Umbilical cord (tissue), 2 donors: ENCODE measurements at places on chromosomes 2 and 18. TPM values are rescaled to one million over a fixed set of nuclear protein-coding genes. Genes with fewer than 3 reads are reported as not detected.

Gene CTLA4
- total RNA-seq = not detected

DNA sequence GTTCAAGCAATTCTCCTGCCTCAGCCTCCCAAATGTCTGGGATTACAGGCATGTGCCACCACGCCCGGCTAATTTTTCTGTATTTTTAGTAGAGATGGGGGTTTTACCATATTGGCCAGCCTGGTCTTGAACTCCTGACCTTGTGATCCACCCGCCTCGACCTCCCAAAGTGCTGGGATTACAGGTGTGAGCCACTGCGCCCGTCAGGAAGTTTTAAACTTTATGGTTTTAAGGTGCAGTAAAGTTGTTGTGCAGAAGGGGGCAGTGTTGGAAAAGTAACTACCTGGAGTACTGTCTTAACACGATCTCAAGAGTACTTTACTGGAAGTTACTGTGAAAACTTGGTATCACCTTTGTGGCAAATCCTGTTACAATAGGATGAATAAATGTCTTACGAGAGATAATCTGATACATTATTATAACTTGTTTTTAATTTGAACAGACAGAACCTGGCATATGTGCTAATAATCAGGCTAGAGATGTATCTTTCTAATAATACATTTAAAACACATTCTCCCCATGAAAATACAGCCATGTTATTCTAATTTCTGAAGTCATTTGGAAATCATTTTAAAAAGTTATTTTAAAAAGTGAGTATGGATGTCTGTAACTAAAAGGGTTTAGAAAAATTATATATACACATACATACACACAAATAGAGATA, 10.8 kb downstream of the SPDYA start:
- DNase-seq = peak; percentile 48

Gene COQ10B
- total RNA-seq = 41.7 TPM

Gene TXNDC2
- 5.1 TPM for total RNA-seq

Gene TRIM43
- not detected for total RNA-seq

DNA sequence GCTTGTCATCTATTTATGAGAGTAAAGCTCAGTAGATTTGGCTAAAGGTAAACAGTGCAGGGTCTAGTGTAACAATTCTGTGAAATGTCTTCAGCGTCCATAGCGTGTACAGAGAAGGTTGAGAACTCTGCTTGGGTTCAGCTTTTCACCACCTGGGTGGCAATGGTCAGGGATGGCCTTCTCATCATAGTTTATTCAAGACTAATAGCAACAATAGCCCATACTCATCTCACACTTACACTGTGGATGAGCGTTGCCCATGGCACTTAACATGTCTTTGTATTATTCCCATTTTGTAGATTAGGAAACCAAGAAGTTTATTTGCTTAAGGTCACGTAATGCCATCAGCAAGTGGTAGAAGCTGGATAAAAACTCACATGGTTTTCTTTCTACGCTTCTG, 106.8 kb upstream of the RND3 start:
- no peak for DNase-seq

GRCh38 chr2:96103187-96103601, 13.2 kb downstream of the ADRA2B start:
- no peak for DNase-seq

DNA sequence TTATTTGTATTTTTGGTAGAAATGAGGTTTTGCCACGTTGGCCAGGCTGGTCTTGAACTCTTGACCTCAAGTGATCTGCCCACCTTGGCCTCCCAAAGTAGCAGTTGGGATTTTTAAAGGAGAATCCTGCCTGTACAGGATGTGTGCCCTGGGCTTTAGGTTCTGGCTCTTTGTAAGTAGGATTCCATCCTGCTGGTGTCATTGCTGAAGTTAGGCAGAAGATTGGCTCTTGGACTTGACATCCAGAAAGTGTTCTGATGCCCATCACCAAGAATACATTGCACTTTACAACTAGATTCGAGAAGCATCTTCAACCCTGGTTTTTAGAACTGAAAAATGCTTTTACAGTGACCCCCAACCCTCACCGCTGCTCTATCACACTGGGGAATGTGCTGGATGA, 4.4 kb upstream of the TWIST2 start:
- DNase-seq = no peak

Gene EHD3
- 18.1 TPM for total RNA-seq

GRCh38 chr2:48043746-48044145, 137.4 kb upstream of the FBXO11 start:
- DNase-seq = no peak

Gene TLX2
- total RNA-seq = not detected

Gene SPDYA
- total RNA-seq = 1.2 TPM

Gene SPATS2L
- total RNA-seq = 120 TPM

GRCh38 chr2:174914853-174915760, 90.1 kb downstream of the CHN1 start:
- no peak for DNase-seq

GRCh38 chr2:240819858-240820606, at the start of gene KIF1A:
TSS of gene KIF1A (minus strand) at chr2:240820219. CDS start at chr2:240797752, 22,467 bp downstream.
- DNase-seq = no peak

Gene MAIP1
- total RNA-seq = 12.8 TPM

DNA sequence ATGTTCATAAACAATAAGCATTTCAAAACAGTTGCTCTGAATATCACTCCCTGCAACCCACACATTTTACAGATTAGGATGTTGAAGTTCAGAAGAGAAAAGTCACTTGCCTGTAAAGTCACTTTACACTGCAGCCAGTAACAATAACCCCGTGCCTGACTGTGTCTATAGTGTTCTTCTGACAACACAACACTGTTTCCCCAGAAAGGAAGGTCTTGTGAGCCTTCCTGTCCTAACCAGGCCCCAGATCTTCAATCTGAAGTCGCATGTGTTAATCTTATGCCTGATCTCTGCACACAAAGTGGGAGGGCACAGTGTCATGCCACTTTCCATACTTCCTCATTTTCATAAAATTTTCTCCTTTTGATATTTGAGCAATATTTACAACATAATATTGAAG, 120.2 kb downstream of the FEZ2 start:
- no peak for DNase-seq

Gene CKAP2L
- 4.1 TPM for total RNA-seq

Gene MALL
- total RNA-seq = 19.3 TPM

GRCh38 chr2:172416447-172417058, 10.8 kb upstream of the ITGA6 start:
- no peak for DNase-seq

DNA sequence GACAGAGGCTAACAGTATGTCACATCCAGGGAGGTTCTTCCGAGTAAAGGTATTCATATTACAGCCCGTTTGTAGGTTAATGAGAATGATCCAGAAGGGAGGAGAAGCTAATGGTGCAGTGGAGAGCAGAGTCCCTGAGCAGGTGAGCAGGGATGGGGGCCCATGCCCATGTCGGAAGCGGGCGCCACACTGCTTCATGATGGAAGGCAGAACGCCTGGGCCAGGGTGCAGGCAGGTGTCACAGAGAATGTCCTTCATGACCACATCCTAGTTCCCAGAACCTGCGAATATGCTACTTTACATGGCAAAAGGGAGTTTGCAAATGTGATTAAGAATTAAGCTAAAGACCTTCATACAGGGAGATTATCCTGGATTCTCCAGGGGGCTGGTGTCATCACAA, 4.0 kb downstream of the HES6 start:
- DNase-seq = no peak

Gene PROM2
- 2.4 TPM for total RNA-seq

DNA sequence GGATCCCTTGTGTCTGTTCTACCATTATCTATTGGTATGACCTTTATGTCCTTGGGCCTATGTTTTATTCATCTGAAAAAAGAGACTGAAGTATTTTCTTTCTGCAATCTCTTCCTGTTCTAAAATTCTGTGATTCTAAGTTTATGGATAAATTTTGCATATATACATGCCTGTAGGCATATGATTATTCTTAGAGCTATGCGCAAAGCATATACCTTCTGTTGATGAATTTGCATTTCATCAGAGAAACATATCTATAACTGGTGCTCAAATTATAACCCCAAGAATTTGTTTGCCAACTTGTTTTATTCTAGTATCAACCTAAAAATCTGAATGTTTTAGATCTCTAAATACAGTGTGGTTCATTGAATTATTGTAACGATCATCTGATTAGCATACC, 6.7 kb downstream of the CACNB4 start:
- DNase-seq = no peak

DNA sequence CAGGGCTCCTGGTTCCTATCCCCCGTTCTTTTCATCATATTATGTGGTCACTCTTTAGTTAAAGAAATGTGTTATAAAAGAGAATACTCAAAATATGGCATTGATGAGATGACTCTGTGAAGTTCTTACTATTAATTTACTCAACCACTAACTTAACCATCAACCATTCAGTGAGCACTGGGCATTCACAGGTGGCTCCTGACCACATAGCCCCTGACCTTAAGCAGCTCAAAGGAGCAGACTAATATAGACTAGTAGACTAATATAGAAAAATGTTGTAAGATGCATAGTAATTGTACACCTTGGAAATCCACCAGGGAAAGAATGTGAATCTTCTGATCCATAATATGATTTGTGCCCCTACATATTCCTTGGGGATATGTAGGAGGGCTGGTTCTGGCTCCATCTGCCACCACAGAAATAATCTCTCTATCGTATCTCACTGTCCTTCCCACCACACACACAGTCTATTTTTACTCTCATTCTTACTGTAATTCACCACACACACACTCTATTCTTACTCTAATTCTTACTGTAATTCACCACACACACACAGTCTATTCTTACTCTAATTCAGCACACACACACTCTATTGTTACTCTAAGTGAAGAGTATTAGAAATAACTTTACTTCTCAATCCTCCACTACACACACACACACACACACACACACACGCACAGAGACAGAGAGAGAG, 188.9 kb upstream of the ITGA4 start:
- no peak for DNase-seq

Gene CROCC2
- total RNA-seq = 3.1 TPM

Gene INPP1
- 2.4 TPM for total RNA-seq

Gene CTAGE1
- 8.9 TPM for total RNA-seq

Gene IKZF2
- total RNA-seq = 26.5 TPM

DNA sequence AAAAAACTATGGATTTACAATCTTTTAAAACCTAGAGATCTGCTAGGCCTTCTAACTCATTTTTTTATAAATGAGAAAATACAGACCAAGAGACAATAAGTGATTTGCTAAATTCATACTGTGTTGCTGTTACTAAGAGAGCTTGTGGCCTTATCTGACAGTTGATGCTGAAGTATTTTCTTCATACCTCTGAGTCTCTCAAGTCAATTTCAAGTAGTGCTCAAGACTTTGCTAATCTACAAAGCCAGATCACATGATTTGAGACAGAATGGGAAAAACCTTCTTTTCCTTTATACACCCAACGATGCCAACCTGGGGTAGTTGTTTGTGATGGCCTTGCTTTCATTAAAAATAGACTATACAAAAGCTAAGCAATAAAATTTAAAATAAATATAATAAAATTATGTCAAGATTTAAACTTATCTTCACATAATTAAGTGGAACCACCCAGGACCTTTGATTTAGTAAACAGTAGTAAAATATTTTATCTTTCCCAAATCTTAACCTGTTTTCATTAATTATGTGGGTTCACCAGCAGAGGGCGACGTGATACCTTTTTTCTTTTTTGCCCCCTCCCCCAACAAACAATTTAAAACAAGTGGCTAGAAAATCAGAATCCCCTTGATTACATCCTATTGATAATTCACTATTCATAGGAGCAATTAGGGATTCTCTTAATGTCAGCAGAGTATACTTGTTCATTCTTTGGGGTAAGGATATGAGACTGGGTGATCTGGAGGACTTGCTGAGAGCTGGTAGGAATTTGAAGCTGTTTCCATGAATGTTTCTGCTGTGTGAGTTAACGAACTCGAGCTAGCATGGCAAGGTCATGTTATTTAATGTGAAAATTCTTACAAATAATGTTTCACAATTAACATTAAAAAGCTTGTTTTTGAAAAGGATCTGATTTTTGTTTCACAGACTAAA, 49.6 kb upstream of the SLC5A7 start:
- DNase-seq = no peak

Gene CYP27C1
- 0.72 TPM for total RNA-seq

Gene PRSS56
- not detected for total RNA-seq

DNA sequence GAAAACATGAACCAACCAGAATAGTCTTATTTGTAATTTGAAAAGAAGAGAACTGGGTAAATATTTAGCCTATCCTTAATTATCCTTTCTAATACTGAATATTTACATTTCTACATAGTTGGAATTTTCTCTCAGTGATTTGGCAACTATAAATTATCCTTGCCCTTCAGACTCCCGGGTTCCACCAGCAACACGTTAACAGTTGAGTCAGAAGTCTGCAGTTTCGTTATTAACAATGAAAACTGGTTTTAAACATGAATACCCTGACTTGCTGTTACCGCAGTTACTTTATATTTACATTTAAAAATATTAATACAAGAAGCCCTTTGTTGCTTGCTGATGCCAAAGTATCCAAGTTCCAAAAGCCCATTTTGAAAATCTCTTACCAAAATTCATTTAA, 673.0 kb downstream of the ARHGAP15 start:
- DNase-seq = no peak

- DNase-seq = peak; percentile 95
These were observed 71.8 kb downstream of the TGOLN2 start for GRCh38 chr2:85255813-85256594.

GRCh38 chr2:73285159-73285739, 971 bp upstream of the FBXO41 start:
- peak; percentile 14 for DNase-seq

Gene ING5
- 22.4 TPM for total RNA-seq

- DNase-seq = no peak
These were observed 44.0 kb downstream of the COBLL1 start for GRCh38 chr2:164797627-164798026.

Gene DSC2
- total RNA-seq = 27.7 TPM

- DNase-seq = no peak
These were observed 114.9 kb downstream of the CD8B2 start for GRCh38 chr2:106602042-106602441.

Gene EML6
- 3.4 TPM for total RNA-seq

Gene UGT1A8
- 6.5 TPM for total RNA-seq

DNA sequence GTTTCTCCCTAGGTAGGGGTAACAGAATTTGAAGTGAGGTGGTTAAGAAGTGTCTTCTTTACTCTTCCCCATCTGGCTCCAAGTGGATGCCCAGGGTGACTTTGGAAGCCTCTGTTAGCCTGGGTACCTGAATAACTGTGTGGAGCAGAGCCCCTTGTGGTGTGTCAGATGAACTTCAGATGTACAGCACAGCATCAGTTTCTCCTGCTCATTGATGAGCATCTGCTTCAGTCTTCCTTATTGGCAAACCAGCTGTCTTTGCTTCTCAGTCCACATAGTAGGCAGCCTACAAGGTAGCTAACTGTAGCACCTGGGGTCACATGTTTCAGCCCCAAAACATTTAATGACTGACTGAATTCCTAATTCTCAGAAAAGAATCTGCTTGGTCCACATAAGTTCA, 56.2 kb upstream of the ATP8B1 start:
- DNase-seq = no peak

Gene RTP5
- total RNA-seq = 0.24 TPM

Gene CCDC68
- 7.0 TPM for total RNA-seq
